ENCODE measurements at places on chromosomes 2 and 18. TPM values are rescaled to one million over a fixed set of nuclear protein-coding genes. Genes with fewer than 3 reads are reported as not detected.
A peak's percentile ranks its signal among the peaks of the same experiment; 100 is the strongest.

DNA sequence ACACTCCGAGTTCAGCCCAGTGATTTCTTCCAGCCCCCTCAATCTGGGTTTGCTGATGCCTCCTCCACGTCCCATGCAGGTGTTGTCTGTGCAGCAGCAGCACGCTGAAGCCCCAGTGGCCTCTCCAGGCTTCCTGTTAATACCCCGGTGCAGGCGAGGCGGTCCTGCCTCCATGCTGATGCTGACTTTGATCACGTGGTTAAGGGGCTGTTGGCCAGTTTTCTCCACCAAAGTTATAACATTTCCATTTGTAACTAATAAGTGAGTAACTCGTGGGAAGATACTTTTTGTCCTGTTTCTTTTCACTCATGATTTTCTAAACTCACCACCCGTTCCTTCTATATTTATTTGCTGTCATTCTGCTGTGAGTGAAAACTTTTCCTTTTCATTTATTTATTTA, 42.5 kb upstream of the TMEM18 start:
- DNase-seq: no peak

DNA sequence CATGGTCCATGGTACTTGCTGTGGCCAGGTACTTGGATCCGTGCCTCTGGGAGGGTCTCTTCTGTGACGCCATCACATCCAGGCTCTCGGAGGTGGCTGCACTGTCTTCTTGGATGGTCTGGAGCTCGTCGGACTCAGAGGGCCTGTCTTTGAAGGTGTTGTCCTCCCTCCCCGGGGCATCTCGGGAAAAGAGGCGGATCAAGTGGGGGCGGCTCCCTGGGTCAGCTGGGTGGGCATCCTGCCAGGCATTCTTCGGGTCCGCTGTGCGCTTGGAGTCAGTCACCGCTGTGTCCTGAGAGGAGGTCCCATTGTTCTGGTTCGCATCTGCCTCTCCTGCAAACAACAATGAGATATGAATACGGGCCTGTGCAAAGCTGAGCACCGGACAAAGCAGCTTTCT, 115.6 kb downstream of the MBP start:
- DNase-seq: no peak

- DNase-seq: no peak
Measured at GRCh38 chr2:16326711-16327300, 338.8 kb downstream of the CYRIA start.

- DNase-seq: no peak
Measured at GRCh38 chr18:57095884-57096283, 51.0 kb upstream of the BOD1L2 start.

Gene DSEL
- total RNA-seq: 1.6 TPM

DNA sequence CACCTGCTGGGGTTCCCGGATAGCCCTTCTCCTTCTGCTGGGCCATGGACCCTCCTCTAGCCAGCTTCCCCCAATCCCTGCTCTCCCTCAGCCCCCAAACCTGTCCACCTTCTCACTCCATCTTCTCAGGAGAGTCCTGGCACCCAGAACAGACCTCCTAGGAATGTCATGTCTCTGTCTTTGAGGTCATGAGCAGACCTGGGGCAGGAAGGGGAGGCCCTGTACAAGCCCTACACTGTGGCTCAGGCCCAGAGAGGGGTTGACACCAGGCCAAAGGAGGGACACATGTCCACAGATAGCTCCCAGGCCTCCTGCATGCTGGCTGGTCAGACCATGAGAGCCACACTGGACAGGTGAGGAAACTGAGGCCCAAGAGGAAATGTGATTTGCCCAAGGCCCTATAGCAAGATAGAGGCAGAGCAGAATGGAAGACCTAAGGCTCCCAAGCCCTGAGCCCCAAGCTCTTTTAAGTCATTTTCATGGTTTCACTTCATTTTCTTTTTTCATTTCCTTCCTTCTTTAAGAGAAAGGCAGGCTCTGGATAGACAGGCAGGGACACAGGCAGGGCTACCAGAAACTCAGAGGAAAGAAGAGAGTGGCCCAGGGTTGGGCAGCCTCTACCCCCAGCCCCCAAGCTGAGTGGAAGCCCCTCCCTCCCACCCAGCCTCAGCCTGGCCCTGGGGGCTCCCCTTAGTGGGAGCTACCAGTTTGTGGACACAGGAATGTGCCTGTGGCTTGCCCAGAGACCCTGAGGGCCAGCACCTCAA, 159.7 kb downstream of the SMAD7 start:
- peak; percentile 14 for DNase-seq
